ENCODE measurements at places on chromosomes 12 and 14. TPM values are rescaled to one million over a fixed set of nuclear protein-coding genes. Genes with fewer than 3 reads are reported as not detected.

DNA sequence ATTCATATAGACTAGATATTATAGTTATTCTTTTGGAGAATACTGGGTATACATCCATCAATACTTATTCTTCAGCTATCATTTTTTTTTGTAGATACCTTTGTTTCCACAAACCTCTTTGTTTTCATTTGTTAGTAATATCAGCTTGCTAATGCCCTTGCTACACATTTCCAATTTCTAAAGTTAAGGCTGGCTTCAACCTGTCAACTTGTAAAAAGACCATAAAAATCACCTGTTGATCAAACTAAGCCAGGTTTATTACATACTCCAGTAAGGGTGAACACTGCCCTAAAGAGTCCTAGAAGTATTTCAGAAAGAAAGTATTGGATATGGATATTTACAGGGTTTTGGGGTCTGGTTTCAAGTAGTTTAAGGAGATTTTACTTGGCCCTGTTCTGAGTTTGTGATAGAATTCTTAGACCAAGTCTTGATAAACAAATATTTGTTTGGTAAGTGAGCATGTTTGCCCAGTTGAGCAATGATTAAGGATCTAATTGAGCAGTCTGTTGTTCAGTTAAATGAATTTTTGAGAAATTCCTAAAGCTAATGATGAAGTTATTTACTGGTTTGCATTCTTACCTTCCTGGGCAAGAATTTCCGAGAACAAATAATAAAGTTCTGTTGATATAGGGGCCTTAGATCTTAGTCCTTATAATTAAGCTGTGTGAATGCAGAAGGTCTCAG, 52.8 kb upstream of the LRTM2 start:
- no peak for DNase-seq
- H3K4me3 ChIP-seq = no peak overlapping the region
- no peak overlapping the region for H3K27ac ChIP-seq

DNA sequence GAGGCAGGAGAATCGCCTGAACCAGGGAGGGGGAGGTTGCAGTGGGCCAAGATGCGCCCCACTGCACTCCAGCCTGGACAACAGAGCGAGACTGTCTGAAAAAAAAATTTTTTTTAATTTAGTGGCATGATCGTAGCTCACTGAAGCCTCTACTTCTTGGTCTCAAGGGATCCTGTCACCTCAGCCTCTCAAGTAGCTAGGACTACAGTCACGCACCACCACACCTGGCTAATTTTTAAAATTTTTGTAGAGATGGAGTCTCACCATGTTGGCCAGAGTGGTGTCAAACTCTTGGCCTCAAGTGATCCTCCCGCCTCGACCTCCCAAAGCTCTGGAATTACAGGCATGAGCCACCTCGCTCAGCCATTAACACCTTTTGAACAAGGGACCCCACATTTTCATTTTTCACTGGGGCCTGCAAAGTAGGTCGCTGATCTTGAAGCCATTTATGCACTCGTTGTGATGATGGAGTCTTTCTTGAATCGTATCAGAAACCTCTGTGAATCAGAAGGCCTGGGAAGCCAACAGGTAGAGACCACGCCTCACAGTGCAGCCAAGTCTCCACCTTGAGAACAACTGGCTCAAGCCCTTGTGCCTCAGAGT, 5.9 kb downstream of the HCAR1 start:
- no peak overlapping the region for H3K4me3 ChIP-seq
- no peaks in the 10 kb centered on the region for H3K27me3 ChIP-seq
- H3K36me3 ChIP-seq = no peaks in the 10 kb centered on the region
- no peak overlapping the region for H3K27ac ChIP-seq

DNA sequence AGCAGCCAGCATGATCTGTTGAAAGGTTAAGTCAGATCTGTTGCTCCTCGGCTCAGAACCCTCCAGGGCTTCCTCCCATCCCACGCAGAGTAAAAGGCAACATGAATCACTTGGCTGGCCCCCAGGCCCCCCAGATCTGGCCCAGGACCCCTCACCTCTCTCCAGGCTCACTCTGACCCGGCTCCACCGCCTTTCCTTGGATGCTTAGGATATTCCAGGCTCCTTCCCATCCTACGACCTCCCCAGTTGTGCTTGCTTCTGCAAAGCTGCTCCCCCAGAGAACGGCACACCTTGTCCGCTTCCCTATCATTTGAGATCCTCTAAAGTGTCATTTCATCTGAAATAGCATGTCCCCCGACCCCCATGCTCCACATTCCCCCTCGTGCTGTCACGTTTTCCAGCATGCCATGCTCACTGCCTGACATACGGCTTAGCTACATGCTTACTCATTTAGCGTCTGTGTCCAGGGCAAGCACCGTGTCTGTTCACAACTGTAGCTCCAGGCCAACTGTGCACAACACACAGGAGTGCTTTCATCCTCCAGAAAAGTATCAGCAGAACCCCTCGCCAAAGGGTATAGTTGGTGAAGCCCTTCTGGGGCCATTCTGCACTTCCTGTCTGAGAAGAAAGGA, 33.6 kb upstream of the BDKRB2 start:
- no peak overlapping the region for H3K4me3 ChIP-seq
- no peaks in the 10 kb centered on the region for H3K27me3 ChIP-seq
- DNase-seq = no peak
- H3K36me3 ChIP-seq = no peaks in the 10 kb centered on the region

The C12orf60 gene
- total RNA-seq = 0.17 TPM

The B4GALNT1 gene
- total RNA-seq = 0.93 TPM

Data from upper lobe of right lung (tissue), 1 donor.